Upper lobe of left lung (tissue), 6 donors: ENCODE measurements at places on chromosomes 16 and 17.

GRCh38 chr16:53744449-53744848 is 40.5 kb downstream of the FTO start:
- no peak for DNase-seq

DNA sequence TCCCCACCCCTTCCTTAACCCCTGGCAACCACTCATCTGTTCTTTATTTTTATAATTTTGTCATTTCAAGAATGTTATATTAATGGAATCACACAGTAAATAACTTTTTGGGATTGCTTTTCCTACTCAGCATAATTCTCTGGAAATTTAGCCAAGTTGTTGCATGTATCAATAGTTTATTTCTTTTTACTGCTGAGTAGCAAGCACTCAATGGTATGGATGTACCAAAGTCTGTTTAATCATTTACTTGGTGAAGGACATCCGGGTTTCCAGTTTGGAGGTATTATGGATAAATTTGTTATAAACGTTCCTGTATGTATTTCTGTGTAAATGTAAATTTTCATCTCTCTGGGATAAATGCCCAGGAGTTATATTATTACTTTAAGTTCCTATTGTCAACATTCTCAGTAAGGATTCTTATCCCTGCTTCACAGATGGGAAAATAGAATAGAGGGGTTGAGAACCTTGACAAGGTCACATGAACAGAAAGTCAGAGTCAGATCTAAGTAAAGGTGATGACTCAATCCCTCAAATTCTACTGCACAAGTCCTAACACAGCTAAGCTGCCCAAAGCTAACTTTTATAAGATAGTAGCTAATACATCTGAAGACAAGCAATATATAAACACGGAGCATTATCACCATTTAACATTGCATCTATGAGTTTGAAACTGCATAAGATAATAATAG is 62.4 kb upstream of the MTMR4 start:
- no peak for DNase-seq

GRCh38 chr17:32275060-32276042 is 9.7 kb downstream of the RHBDL3 start:
- peak; percentile 74 for DNase-seq

- no peak for DNase-seq
Observed at GRCh38 chr17:66317629-66318028, 15.2 kb downstream of the PRKCA start.

DNA sequence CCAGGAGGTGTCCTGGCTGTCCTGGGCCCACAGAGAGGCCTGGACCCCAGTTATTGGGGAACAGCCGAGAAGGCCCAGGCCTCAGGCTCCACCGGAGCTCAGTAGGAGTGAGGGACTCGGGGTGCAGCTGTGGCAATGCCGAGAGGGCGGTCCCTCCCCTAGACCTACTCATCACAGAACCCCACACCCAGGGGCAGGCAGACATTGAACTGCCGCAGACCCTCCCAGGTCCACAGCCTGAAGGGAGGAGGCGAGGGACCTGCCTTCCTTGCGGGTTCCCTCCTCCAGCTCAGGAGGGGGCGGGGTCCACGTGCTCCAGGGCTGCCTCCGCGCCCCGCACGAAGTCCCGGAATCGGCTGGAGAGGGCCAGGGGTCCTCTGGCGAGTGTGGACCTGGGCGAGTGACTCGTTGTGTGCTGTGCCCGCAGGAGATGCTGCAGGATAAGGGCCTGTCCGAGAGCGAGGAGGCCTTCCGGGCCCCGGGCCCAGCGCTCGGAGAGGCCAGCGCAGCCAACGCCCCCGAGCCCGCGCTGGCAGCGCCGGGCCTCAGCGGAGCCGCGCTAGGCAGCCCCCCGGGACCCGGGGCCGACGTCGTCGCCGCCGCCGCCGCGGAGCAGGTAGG is 3.9 kb downstream of the TBX4 start:
- DNase-seq = no peak

- DNase-seq = peak; percentile 86
Observed at GRCh38 chr17:2723997-2724783, 12.6 kb upstream of the CLUH start.

DNA sequence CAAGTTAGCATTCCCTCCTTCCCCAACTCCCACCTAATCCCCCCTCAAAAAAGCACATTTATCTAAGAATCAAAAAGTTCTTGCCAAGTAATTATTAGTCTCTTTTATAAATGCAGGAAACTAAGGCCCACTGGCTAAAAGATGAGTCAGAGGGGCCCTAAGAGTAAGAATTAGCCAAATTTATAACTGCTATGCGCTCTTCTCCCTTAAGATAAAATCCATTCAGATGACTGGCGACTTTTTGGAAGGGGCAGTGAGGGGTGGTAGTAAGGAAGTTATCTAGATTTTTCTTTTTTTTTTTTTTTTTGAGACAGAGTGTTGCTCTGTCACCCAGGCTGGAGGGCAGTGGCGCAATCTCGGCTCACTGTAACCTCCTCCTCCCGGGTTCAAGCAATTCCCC is 17.1 kb downstream of the ZNF652 start:
- DNase-seq = no peak

GRCh38 chr16:81657781-81658180 is 121.3 kb upstream of the PLCG2 start:
- no peak for DNase-seq

DNA sequence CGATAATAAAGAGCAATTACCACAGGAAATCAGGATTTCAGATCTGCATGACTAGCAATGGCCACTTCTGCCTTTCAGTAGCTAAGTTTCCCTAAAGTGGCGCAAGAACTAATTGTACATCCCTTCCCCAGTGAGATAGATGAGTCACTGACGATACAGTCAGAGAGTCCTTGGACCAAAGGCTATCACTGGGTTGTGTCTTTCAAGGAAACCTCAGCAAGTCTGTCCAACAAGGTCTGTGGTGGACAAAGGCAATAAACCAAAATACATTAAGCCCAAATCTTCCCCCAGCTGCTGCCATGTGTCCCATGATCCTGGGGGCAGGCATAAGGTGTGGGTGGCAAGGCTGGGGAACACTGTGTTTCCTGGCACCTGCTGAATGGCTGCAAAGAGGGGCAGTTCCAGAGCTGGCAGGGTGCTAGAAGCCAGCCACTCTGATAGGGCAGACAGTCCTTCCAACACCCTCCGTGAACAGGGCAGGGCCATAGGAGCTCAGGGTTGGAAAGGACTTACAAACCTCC is 20.5 kb upstream of the MTMR4 start:
- no peak for DNase-seq

DNA sequence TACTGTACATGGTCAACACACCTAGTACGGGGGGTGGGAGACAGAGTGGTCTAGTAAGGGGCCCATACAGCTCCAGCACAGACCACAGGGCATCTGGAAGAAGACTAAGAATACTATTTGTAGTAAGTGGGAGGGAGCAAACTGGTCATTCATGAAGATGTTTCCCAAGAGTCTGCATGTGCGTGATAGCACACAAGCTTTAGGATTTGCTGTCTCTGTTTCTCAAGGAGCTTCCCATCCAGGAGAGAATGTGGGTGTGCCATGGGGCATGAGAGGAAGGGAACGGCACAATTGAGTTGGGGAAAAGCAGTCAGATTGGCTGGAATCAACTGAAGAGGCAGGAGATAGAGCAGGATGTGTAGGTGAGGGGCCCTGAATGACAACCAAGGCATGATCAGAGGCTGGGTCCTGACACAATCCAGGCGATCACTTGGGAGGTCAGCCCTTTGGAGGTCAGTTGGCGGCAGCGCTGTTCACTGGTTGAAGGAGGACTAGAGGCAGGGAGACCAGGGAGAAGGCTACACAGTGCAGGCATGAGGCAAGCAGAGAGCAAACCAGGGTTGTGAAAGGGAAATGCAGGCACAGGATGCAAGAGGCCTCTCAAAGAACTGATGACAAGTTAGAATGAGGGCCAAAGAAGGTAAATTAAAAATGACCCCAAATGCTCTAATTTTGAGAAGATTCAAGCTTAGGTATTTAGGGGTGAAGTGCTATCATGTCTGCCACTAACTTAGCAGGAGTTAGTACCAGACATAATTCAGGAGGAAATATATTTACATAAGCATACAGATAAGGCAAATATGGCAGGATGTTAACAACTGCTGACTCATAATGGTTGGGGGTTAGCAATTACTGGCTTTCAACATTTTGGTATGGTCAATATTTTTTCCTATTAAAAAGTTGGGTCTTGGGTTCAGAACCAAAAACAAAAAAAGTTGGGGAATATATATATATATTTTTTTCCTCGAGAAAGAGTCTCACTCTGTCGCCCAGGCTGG is 10.3 kb downstream of the UBE2O start:
- DNase-seq = no peak

DNA sequence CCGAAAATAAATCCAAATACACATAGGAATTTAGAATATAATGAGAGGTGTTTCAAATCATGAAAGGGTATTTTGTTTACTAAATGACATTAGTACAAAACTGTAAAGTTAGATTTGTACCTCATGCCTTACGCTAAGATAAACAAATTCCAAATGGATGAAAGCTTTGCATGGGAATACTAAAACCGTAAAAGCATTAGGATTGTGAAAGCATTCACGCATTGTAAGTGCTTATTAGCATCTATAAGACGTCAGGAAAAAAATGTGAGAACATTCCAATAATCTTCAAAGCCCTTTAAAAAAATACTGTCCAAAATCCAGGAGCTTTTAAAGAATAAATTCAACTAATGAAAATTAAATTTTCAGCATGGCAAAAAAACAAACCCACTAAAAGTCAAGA is 24.8 kb upstream of the ALOX15 start:
- DNase-seq = no peak

DNA sequence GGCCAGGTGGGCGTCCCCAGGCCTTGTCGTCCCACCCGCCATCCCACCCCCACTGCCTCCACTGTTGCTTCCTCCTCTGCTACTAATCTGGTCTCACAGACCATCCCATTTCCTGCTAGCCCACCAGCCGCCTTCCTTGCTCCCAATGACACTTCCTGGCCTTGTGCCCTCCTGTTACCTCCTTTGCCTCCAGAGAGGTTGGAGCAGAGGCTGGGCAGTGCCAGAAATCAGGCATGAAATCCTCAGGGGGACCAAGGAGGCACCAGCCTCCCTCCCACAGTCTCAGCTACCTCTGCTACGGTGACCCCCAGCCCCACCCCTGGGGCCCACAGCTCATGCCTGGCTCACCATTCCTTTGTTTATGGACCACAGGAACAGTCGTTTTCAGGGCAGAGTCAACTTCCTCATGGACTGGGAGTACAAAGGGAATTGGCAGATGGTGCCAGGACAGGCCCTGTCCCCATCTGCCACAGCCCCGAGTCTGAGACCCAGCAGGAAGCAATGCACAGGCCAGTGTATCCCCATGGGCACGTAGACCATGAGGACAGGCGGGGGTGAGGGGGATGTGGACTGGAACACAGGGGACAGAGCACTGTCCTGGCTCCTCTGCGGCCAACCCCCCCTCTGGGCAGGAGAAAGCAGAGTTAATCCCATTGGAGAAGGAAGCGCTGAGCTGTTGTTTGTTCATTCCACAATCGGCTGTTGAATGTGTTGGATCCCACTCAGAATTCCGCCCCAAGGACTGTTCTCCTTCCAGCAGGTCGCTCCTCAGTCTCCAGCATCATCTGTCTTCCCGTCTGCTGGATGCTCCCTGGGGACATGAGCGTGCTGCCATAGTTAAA is 2.2 kb upstream of the CDH5 start:
- DNase-seq = no peak

DNA sequence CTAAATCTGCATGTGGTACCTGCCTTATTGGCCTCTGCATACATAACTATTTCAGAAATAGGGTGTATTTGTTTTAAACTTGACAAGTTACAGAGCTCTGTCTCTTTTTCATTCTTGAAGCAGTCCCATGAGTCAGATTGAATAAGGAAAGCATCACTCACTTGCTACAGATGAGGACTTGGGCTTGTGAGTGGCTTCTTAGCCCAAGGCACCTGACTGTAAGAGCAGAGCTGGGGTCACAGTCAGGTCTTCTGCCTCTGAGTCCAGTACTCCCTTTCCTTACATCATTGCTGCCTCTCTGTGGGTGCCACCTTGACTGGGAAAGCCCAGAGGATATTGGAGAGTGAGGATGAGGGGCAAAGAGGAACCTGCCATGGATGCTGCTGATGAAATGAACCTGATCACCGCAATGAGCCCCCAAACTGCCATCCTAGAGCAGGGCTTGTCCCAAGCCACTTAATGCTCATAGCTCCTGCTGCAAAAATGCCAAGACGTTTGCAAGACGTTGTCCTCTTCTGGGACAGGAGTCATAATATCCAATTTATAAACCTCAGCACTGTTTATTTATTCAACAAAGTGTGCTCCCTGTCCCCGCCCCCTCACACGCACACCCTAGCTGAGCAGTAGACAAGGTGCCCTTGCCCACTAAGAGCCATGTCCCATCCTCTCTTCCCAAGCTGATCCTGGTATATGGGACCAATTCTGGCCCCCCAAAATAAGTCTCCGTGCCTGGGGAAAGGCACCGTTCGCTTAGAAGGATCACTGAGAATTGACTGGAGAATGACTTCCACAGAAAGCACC is 74.1 kb downstream of the CCDC182 start:
- DNase-seq = no peak

GRCh38 chr16:85651629-85652430 is 36.9 kb downstream of the GINS2 start:
- peak; percentile 71 for DNase-seq
